Effector memory CD8-positive, alpha-beta T cell (primary cell): ENCODE measurements at places on chromosomes 12 and 14.

GRCh38 chr12:113134071-113134470 is 1.5 kb downstream of the RASAL1 start:
- no peaks in the 10 kb centered on the region for H3K36me3 ChIP-seq
- DNase-seq: no peak
- no peak overlapping the region for H3K4me3 ChIP-seq
- no peak overlapping the region for H3K27ac ChIP-seq
- peaks cover 15% of the 10 kb centered on the region for H3K27me3 ChIP-seq
- H3K4me1 ChIP-seq: peaks cover 5% of the 10 kb centered on the region

- DNase-seq: no peak
- no peaks in the 10 kb centered on the region for H3K36me3 ChIP-seq
- no peaks in the 10 kb centered on the region for H3K27me3 ChIP-seq
- H3K4me1 ChIP-seq: no peaks in the 10 kb centered on the region
- no peak overlapping the region for H3K27ac ChIP-seq
These were observed 716.8 kb downstream of the LRFN5 start for GRCh38 chr14:42323426-42323825.

- H3K4me1 ChIP-seq: no peaks in the 10 kb centered on the region
- H3K4me3 ChIP-seq: no peak overlapping the region
- no peak overlapping the region for H3K27ac ChIP-seq
- no peak for DNase-seq
- H3K27me3 ChIP-seq: peaks cover 56% of the 10 kb centered on the region
These were observed 36.2 kb downstream of the DLK1 start for GRCh38 chr14:100762901-100763300.

DNA sequence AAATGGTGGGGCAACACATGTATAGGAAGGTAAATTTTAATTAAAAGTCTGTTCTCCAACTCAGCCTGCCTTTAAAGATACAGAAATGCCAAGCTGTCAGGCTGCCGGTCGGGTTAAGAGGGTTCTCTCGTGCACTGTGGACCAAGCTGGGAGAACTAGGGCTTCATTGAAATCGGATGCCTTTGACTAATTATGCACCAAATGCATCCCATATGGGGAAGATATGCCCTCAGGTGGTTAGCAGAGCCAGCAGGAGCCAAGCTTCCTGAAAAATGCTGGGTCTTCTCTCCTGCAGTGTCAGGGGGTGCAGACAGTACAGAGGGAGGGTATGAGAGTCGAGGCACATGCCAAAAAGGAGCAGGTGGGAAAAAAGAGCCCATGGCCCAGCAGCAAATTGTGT is 236.1 kb downstream of the CACNA1C start:
- no peaks in the 10 kb centered on the region for H3K36me3 ChIP-seq
- H3K27me3 ChIP-seq: peaks cover 94% of the 10 kb centered on the region
- no peaks in the 10 kb centered on the region for H3K4me1 ChIP-seq
- no peak for DNase-seq
- H3K27ac ChIP-seq: no peak overlapping the region

DNA sequence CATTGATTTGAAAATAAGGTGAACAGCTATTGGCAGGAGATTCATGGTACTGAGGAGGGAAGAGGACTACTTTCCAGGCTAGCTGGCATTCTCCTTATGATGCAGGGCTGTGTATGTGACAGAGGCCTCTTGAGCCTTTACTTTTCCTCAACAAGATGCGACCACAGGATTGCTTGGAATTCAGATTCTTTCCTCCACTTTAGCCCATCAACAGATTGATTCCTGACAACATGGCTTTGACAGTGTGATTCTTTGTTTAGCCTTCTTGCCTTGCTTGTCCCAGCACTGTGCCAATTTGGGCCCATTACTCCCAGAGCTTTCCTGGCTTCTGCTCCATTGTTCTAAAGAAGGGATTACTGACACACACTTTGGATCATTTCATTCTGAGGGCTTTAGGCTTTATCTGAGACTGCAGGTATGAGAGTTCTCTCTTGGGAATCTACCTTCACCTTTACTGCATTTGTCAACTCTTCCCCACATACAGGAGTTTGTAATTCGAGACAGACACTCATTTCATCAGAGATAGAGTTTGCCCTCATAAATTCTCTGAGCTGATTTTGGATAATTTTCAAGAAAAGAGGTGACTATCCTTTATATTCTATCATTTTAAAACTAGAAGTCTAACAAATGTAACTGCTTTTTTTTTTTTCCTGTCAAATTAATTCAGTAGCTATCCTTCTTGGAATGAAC is 206.4 kb upstream of the GZMB start:
- DNase-seq: no peak
- no peaks in the 10 kb centered on the region for H3K36me3 ChIP-seq
- no peak overlapping the region for H3K27ac ChIP-seq
- no peak overlapping the region for H3K4me3 ChIP-seq

GRCh38 chr14:21894003-21894897 is 220.6 kb upstream of the OR4E1 start:
- no peaks in the 10 kb centered on the region for H3K36me3 ChIP-seq
- H3K27me3 ChIP-seq: no peaks in the 10 kb centered on the region
- H3K27ac ChIP-seq: peak overlapping the region; percentile 81
- DNase-seq: peak; percentile 36

DNA sequence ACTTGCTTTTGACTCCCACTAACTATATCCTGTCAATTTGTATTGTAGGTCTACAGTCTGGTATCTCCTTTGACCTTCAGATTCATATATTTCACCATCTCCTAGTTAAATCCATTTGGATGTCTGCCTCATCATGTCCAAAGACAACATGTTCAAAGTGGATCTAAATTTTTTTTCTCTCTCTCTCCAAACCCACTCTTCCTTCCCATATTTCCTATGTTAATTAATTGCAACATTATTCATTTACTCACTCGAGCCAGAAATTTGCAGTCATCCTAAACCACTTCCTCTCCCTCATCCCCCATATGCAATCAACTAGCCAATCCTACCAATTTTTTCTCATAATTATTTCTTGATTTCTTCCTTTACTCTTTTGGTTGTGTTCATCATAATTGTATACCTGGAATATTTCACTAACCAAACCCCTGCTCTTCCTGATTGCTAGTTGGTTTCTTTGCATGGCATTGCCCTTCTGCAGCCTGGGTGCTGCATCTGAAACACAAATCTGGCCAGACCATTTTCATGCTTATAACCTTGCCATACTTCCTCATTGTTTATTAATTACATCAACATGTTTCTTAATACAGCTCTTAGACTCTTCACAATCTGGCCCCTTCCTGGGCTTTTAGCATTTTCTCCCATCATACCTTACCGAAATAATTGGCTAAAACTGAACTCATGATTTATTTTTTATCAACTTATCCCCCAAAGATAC is 442.2 kb downstream of the ADAMTS20 start:
- no peaks in the 10 kb centered on the region for H3K36me3 ChIP-seq
- no peaks in the 10 kb centered on the region for H3K27me3 ChIP-seq
- no peak for DNase-seq
- H3K4me1 ChIP-seq: no peaks in the 10 kb centered on the region
- H3K4me3 ChIP-seq: no peak overlapping the region
- no peak overlapping the region for H3K27ac ChIP-seq

DNA sequence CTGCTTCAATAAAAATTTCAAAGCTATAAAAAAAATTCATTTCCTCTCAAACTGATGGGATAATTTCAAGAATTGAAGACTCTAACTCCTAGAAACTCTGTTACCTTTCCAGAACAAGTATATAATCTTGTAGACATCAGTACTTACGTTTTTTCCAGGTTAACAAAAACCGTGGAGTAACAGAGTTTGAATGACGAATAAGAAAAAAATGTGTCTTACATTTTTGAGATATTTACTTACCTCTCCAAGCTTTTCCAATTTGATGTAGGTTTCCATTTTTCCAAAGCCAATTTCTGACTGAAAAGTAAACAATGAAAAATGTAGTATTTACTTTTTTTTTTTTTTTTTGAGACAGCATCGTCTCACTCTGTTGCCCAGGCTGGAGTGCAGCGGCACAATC is 100.2 kb downstream of the CDK17 start:
- no peak for DNase-seq
- no peak overlapping the region for H3K27ac ChIP-seq
- H3K36me3 ChIP-seq: peaks cover 59% of the 10 kb centered on the region
- peaks cover 7% of the 10 kb centered on the region for H3K4me1 ChIP-seq
- no peak overlapping the region for H3K4me3 ChIP-seq

DNA sequence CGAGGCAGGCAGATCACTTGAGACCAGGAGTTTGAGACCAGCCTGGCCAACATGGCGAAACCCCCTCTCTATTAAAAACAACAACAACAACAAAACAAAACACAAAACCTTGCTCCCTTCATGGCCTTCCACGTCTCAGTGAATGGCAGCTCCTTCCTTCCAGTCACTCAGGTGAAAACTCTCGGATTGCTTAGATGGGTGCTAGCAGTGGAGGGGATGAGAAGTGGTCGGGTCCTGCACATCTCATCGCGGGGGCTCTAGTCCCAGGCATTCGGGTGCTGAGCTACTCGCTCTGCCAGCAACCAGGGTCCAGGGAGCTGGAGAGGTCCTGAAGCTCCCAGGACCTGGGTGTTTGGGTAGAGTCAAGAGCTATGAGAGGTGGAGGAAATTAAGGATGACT is 7.7 kb downstream of the SLC6A13 start:
- H3K36me3 ChIP-seq: no peaks in the 10 kb centered on the region
- H3K27ac ChIP-seq: no peak overlapping the region
- H3K4me1 ChIP-seq: no peaks in the 10 kb centered on the region
- H3K4me3 ChIP-seq: no peak overlapping the region
- DNase-seq: no peak
- peaks cover 56% of the 10 kb centered on the region for H3K27me3 ChIP-seq

DNA sequence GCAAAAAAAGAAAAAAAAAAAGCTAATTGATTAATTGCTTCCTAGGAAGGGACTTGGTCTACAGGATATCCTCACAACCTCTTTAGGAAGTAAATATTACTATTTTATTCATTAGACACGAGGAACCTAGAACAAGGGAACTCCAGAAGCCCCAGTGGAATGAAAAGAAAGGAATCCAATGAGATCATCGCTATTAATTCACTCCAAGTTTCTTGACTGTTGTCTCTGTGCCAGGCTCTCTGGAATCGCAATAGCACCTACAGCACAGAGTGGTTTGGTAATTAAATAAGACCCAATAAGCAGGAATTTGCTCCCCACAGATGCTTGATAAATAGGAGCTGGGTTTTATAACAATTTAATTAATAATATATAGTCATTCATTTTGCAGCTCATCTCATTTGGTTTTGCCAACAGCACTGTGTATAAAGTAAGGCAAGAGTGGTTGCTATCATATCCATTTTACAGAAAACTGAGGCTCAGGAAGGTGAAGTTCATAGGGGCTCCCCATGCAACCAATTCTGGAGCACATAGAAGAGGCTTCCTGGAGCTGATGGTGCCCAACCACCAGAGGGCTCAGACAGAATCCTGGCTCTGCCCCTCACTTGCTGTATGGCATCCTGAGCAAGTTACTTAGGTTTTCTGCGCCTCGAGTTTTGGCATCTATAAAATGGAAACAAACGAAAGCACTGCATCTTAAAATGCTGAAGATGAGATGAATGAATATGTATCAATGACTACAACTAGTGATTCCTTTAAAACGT is 420.2 kb downstream of the MED13L start:
- H3K4me3 ChIP-seq: no peak overlapping the region
- no peaks in the 10 kb centered on the region for H3K36me3 ChIP-seq
- DNase-seq: no peak
- H3K27me3 ChIP-seq: peaks cover 22% of the 10 kb centered on the region
- H3K4me1 ChIP-seq: no peaks in the 10 kb centered on the region
- H3K27ac ChIP-seq: no peak overlapping the region

GRCh38 chr12:109963743-109964429 is 32.3 kb downstream of the GIT2 start:
- H3K27me3 ChIP-seq: no peaks in the 10 kb centered on the region
- H3K27ac ChIP-seq: no peak overlapping the region
- peaks cover 7% of the 10 kb centered on the region for H3K4me1 ChIP-seq
- no peak overlapping the region for H3K4me3 ChIP-seq

DNA sequence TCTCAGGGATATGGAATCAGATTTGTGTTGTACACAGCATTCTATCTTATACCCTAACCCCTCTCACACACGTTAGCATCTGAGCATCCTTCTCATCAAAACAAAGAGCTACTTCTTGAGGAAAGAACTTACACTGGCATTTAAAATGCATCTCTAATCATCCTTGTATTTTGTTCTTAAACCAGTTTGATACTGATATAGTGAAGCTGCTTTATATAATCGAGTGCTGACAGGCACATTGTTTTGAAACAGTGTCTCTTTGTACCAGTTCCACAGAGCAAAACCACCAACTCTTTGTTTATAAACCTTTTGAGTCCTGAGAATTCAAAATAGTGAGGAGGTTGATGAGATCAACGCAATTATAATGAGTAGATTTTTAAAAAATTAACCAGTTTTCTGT is 8.8 kb downstream of the GPR33 start:
- no peak overlapping the region for H3K27ac ChIP-seq
- H3K36me3 ChIP-seq: no peaks in the 10 kb centered on the region
- H3K27me3 ChIP-seq: peaks cover 55% of the 10 kb centered on the region
- no peak for DNase-seq
- no peaks in the 10 kb centered on the region for H3K4me1 ChIP-seq
- no peak overlapping the region for H3K4me3 ChIP-seq

GRCh38 chr14:42421377-42422078 is 814.9 kb downstream of the LRFN5 start:
- H3K27ac ChIP-seq: no peak overlapping the region
- no peaks in the 10 kb centered on the region for H3K4me1 ChIP-seq
- no peaks in the 10 kb centered on the region for H3K36me3 ChIP-seq
- no peaks in the 10 kb centered on the region for H3K27me3 ChIP-seq

- H3K4me1 ChIP-seq: peaks cover 8% of the 10 kb centered on the region
- no peak overlapping the region for H3K27ac ChIP-seq
- H3K36me3 ChIP-seq: peaks cover 5% of the 10 kb centered on the region
- H3K27me3 ChIP-seq: peaks cover 43% of the 10 kb centered on the region
These were observed 54.2 kb upstream of the BCL11B start for GRCh38 chr14:99326041-99326710.

DNA sequence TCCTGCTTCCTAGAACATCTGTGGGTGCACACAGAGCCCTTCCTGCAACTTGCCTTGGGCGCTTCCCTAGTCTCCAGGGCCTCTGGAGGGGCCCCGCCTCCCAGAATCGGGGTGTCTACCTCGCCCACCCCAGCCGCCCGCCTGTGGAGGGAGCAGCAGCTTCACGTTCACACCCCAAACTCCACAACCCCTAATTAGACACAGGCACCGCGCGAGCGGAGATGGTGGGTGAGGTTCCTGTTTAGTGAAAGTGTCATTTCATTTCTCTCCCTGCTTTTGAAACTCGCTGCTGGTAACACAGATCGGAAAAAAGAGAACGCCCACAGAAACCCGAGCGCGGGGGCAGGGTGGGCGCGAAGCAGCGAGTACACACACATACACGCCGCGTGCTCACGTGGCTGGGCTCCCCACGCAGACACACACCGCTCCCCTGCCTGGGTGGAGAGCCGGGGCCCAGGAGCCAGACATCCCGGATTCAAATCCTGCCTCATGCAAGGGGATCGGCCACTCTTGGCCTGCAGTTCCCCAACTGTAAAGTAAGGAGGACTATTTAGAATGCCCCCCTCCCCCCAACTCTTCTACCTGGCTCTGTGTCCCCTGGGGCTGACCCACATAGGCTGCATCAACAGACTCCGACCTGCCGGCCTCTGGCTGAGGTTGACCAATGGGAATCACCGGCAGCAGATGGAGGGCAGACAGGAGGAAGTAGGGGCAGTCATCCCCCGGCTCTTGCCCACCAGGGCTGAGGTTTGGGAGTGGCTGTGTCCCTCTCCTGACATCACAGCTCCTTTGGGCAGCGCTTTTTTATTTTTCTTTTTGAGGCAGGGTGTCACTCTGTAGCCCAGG is 79.2 kb upstream of the NCOR2 start:
- no peaks in the 10 kb centered on the region for H3K36me3 ChIP-seq
- peaks cover 38% of the 10 kb centered on the region for H3K27me3 ChIP-seq
- H3K4me3 ChIP-seq: peak overlapping the region; percentile 76
- no peak overlapping the region for H3K27ac ChIP-seq
- peak; percentile 12 for DNase-seq

GRCh38 chr14:69318901-69319475 is 59.0 kb downstream of the GALNT16 start:
- H3K36me3 ChIP-seq: no peaks in the 10 kb centered on the region
- no peak overlapping the region for H3K27ac ChIP-seq
- no peak for DNase-seq
- peaks cover 2% of the 10 kb centered on the region for H3K4me1 ChIP-seq
- H3K27me3 ChIP-seq: peaks cover 4% of the 10 kb centered on the region
